Activated naive CD4-positive, alpha-beta T cell treated with anti-CD3 and anti-CD28 coated beads for 36 hours (primary cell): ENCODE measurements at places on chromosomes 16 and 17. TPM values are rescaled to one million over a fixed set of nuclear protein-coding genes. Genes with fewer than 3 reads are reported as not detected.
A peak's percentile ranks its signal among the peaks of the same experiment; 100 is the strongest.

GRCh38 chr16:2162676-2163118 is 7.1 kb downstream of the TRAF7 start:
- DNase-seq = no peak

GRCh38 chr17:78613416-78613815 is 36.2 kb upstream of the DNAH17 start:
- no peak for DNase-seq

GRCh38 chr17:82097184-82097918 is 685 bp downstream of the FASN start:
- peak; percentile 35 for DNase-seq

E4F1 gene
- 21.2 TPM for total RNA-seq
